ENCODE measurements at places on chromosomes 13 and 19.

DNA sequence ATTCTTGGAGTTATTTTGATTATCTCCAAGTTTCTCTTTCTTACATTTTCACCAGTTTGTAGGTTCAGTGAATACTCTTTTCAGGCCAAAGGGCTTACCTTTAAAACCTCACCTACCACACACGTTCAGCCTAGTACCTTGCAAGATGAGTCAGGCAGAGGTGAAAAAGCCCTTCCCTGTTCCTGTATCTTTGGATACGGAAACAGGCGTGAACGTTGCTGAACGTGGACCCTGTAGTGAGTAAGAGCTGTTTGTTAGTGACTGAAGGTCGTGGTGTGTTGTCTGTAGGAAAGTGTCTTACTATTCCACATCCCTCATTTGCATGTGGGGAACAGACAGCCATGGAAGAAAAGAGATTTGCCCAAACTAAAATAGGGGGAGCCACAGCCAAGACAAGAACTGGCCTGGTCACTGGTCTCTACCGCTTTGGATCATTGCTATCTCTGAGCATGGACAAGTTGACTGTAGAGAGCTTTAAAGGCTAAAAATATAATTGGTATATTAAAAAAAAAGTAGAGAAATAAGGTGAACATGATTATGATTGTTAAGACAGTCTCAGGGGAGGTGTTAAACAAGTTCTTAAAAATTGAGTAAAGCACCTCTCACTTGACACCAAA is 3.5 kb downstream of the CEBPG start:
- DNase-seq: no peak

DNA sequence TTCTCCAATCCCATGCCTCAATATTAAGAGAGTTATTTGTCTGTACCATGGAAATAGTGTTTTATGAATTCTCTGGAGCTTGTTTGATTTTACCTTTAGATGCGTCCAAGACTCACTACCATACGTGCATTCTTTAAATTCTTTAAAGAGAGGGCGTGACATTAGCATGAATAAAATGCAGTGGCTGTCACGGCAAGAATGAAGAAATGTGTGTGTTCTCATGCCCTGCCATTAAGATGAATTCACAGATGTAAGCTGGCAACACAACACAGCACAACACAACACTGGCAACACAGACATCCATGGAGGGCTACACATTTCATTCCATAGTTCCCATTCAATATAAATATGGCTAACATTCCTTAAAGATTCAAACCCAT is 213.4 kb downstream of the ENOX1 start:
- DNase-seq: no peak

- no peak for DNase-seq
Measured at GRCh38 chr13:99129050-99129449, 71.6 kb upstream of the UBAC2 start.

DNA sequence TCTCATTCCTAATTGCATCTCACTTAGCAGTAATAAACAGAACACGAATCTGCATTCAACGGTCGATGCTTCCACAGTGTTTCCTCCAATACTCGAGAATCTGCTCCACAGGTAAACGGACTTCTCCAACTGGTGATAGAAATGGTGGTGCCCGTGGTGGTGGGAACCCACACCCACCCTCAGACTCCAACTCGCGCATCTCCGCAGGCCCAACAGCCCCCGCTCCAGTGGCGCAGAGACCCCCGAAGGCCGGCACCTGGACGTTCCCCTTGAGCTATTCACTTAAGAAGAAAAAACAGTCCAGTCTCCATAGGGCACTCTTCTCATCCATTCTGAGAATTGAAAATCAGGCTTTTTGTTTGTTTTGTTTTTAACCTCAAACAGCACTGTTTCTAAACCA is 13.8 kb upstream of the RASA3 start:
- DNase-seq: no peak

Measured in activated CD4-positive, alpha-beta T cell treated with anti-CD3 and anti-CD28 coated beads, Interleukin-10, Interleukin-2, amounts not matched to agents 100 ng/mL and 50 ng/mL, durations not matched to agents 16 hours and 8 hours (primary cell).